ENCODE measurements at places on chromosomes 5 and 9.

DNA sequence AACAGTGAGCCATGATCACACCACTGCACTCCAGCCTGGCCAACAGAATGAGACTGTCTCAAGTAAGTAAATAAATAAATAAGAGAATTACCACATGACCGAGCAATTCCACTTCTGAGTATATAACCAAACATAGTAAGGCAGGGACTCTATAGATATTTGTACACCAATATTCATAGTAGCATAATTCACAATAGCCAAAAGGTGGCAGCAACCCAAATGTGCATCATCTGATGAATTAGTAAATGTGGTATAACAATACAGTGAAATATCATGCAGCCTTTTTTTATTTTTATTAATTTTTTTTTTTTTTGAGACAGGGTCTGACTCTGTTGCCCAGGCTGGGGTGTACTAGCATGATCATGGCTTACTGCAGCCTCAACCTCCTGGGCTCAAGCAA, 33.1 kb downstream of the ALDH7A1 start:
- DNase-seq, result no peak
- peak overlapping the region; percentile 42 for H3K27ac ChIP-seq
- H3K27me3 ChIP-seq, result no peaks in the 10 kb centered on the region
- no peaks in the 10 kb centered on the region for H3K4me1 ChIP-seq

GRCh38 chr9:126587187-126588185, 26.2 kb upstream of the LMX1B start:
- H3K4me3 ChIP-seq, result no peak overlapping the region
- peaks cover 52% of the 10 kb centered on the region for H3K4me1 ChIP-seq
- peak; percentile 22 for DNase-seq
- peaks cover 14% of the 10 kb centered on the region for H3K27me3 ChIP-seq
- no peaks in the 10 kb centered on the region for H3K36me3 ChIP-seq

DNA sequence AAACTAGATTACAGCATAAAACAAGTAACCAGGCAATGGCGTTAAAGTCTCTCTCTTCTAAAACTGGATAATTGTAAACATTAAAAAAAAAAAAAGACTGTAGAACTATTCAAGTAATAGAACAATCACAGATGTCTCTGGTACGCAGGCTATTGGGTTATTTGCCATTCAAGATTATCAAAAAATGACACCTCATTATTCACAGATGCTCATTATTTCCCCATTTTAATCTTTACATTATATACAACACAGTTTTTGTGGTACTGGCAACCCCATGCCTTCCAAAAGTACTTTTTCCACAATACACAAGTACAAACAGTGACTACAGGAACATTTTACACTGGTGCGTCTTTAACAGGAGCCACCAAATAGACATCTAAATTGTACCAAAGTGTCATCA, 109.4 kb downstream of the ZNF608 start:
- H3K4me1 ChIP-seq, result peaks cover 75% of the 10 kb centered on the region
- no peaks in the 10 kb centered on the region for H3K27me3 ChIP-seq
- H3K27ac ChIP-seq, result no peak overlapping the region
- DNase-seq, result no peak
- H3K4me3 ChIP-seq, result no peak overlapping the region

GRCh38 chr9:114163517-114163951, 8.2 kb downstream of the COL27A1 start:
- DNase-seq, result peak; percentile 62
- H3K4me1 ChIP-seq, result peaks cover 63% of the 10 kb centered on the region
- peaks cover 9% of the 10 kb centered on the region for H3K36me3 ChIP-seq

- H3K4me1 ChIP-seq, result peaks cover 39% of the 10 kb centered on the region
- H3K36me3 ChIP-seq, result no peaks in the 10 kb centered on the region
- DNase-seq, result no peak
These were observed 22.5 kb downstream of the AQP7 start for GRCh38 chr9:33379666-33380389.

- H3K4me1 ChIP-seq, result no peaks in the 10 kb centered on the region
- DNase-seq, result no peak
- no peak overlapping the region for H3K4me3 ChIP-seq
- no peak overlapping the region for H3K27ac ChIP-seq
- H3K27me3 ChIP-seq, result peaks cover 3% of the 10 kb centered on the region
These were observed 40.9 kb downstream of the STX17 start for GRCh38 chr9:99947395-99947794.

- DNase-seq, result no peak
- no peak overlapping the region for H3K27ac ChIP-seq
- no peak overlapping the region for H3K4me3 ChIP-seq
- no peaks in the 10 kb centered on the region for H3K36me3 ChIP-seq
- H3K27me3 ChIP-seq, result peaks cover 2% of the 10 kb centered on the region
- H3K4me1 ChIP-seq, result no peaks in the 10 kb centered on the region
These were observed 21.9 kb upstream of the FSD1L start for GRCh38 chr9:105425816-105426433.

GRCh38 chr9:76592091-76592973, 133.3 kb downstream of the GCNT1 start:
- no peak for DNase-seq
- peaks cover 3% of the 10 kb centered on the region for H3K27me3 ChIP-seq
- H3K4me1 ChIP-seq, result peaks cover 57% of the 10 kb centered on the region
- peak overlapping the region; percentile 4 for H3K4me3 ChIP-seq
- H3K27ac ChIP-seq, result peak overlapping the region; percentile 92

- H3K4me1 ChIP-seq, result peaks cover 73% of the 10 kb centered on the region
- peak; percentile 22 for DNase-seq
- H3K4me3 ChIP-seq, result no peak overlapping the region
- peaks cover 14% of the 10 kb centered on the region for H3K36me3 ChIP-seq
- H3K27ac ChIP-seq, result peak overlapping the region; percentile 92
- no peaks in the 10 kb centered on the region for H3K27me3 ChIP-seq
These were observed 27.4 kb downstream of the PTPA start for GRCh38 chr9:129138476-129139232.

- no peaks in the 10 kb centered on the region for H3K36me3 ChIP-seq
- no peak for DNase-seq
- H3K27ac ChIP-seq, result no peak overlapping the region
- peaks cover 7% of the 10 kb centered on the region for H3K27me3 ChIP-seq
- no peaks in the 10 kb centered on the region for H3K4me1 ChIP-seq
These were observed 37.3 kb downstream of the MACIR start for GRCh38 chr5:103295871-103296270.

- DNase-seq, result no peak
- no peak overlapping the region for H3K27ac ChIP-seq
- no peaks in the 10 kb centered on the region for H3K36me3 ChIP-seq
- no peak overlapping the region for H3K4me3 ChIP-seq
These were observed 151.2 kb downstream of the ZDHHC21 start for GRCh38 chr9:14542071-14542470.

GRCh38 chr9:1837453-1838084, 177.6 kb upstream of the SMARCA2 start:
- DNase-seq, result peak; percentile 59
- H3K4me3 ChIP-seq, result no peak overlapping the region
- H3K27ac ChIP-seq, result no peak overlapping the region
- H3K27me3 ChIP-seq, result peaks cover 3% of the 10 kb centered on the region
- peaks cover 5% of the 10 kb centered on the region for H3K4me1 ChIP-seq
- H3K36me3 ChIP-seq, result no peaks in the 10 kb centered on the region

GRCh38 chr5:54009357-54009756, 301.0 kb downstream of the ARL15 start:
- no peak for DNase-seq
- peaks cover 2% of the 10 kb centered on the region for H3K27me3 ChIP-seq
- H3K4me1 ChIP-seq, result peaks cover 26% of the 10 kb centered on the region

DNA sequence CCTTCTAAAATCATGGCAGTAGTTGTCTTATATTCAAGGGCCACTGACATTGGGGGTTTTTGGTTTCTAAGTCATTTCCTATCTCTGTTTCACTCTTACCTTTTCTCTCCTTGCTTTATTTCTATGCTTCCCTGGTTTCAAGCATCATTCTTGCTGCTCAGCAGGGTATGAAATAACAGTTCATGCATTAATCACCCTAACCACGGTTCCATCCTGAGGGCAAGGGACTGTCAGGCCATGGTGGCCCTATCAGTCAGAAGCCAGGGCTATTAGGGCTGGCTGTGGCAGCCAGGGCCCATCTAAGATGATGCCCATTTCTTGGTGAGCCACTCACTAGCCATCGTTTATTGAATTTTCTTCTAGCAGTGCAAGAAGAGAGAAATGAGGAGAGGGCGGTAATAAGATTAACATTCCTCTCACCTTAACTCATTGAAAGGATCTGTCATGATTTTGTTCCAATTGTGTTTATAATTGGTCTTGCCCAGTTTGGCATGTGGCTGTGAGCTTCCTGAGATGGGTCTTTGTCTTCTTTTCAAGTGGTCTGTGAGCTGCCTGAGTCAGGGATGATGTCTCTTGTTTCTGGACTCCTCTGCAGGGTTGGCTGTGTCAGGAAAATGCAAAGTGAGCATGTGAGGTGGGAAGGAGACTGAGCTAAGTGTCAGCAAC, 45.2 kb downstream of the CYSTM1 start:
- DNase-seq, result no peak
- H3K4me3 ChIP-seq, result no peak overlapping the region
- peaks cover 7% of the 10 kb centered on the region for H3K36me3 ChIP-seq
- no peak overlapping the region for H3K27ac ChIP-seq
- H3K27me3 ChIP-seq, result peaks cover 3% of the 10 kb centered on the region

GRCh38 chr5:178469011-178469974, 120.9 kb downstream of the COL23A1 start:
- DNase-seq, result no peak
- peaks cover 9% of the 10 kb centered on the region for H3K27me3 ChIP-seq

- no peak overlapping the region for H3K4me3 ChIP-seq
- DNase-seq, result no peak
- H3K36me3 ChIP-seq, result no peaks in the 10 kb centered on the region
- H3K27ac ChIP-seq, result no peak overlapping the region
- H3K4me1 ChIP-seq, result peaks cover 13% of the 10 kb centered on the region
- H3K27me3 ChIP-seq, result peaks cover 4% of the 10 kb centered on the region
These were observed 62.4 kb downstream of the GRIA1 start for GRCh38 chr5:153552886-153553285.

DNA sequence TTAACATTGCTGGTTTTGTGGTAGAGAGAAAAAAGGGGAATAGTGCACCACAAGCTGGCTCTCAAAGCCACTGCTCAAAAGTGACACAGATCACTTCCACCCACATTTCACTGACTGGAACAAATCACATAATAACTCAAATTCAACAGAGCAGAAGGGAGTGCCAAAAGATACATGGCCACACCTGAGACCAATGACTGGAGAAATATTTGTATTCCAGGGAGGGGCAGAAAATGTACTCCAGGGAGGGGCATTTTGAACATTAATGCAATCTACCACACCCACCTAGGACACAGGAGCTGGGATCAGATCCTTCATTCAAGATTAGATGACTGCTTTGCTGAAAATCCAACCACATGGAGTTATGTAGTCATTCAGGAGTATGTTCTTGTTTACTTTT, 44.8 kb upstream of the ALDOB start:
- no peak overlapping the region for H3K27ac ChIP-seq
- no peak for DNase-seq
- peaks cover 2% of the 10 kb centered on the region for H3K27me3 ChIP-seq
- peaks cover 36% of the 10 kb centered on the region for H3K4me1 ChIP-seq
- peaks cover 27% of the 10 kb centered on the region for H3K36me3 ChIP-seq
- H3K4me3 ChIP-seq, result no peak overlapping the region

DNA sequence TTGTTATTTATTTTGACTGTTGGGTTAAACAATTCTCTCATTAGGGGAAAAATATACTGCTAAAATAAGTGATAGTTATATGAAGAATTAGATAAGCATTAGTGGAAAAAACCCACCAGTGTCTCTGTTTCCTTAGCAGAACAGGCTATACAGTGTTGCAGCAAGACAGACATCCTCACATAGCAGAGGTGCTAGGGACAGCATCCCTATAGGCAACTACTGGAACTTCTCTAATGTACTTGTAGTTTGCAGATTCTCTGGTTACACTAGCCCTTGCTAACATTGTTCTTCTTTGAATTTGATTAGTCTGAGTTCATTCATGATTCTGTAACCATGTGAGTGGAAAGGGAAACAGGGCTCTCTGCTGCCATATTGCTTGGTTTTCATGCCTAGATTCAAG, 661.8 kb upstream of the RGMB start:
- H3K27me3 ChIP-seq, result no peaks in the 10 kb centered on the region
- no peak for DNase-seq
- H3K36me3 ChIP-seq, result no peaks in the 10 kb centered on the region
- H3K4me3 ChIP-seq, result no peak overlapping the region
- no peaks in the 10 kb centered on the region for H3K4me1 ChIP-seq
- no peak overlapping the region for H3K27ac ChIP-seq

- no peak for DNase-seq
- no peak overlapping the region for H3K4me3 ChIP-seq
- H3K27me3 ChIP-seq, result peaks cover 18% of the 10 kb centered on the region
- no peak overlapping the region for H3K27ac ChIP-seq
- H3K36me3 ChIP-seq, result no peaks in the 10 kb centered on the region
These were observed 32.8 kb upstream of the PUM3 start for GRCh38 chr9:2876726-2877125.

GRCh38 chr9:128724744-128725211, 851 bp upstream of the ZDHHC12 start:
- H3K4me1 ChIP-seq, result peaks cover 34% of the 10 kb centered on the region
- peaks cover 8% of the 10 kb centered on the region for H3K27me3 ChIP-seq
- peak overlapping the region; percentile 82 for H3K4me3 ChIP-seq
- peak overlapping the region; percentile 9 for H3K27ac ChIP-seq

DNA sequence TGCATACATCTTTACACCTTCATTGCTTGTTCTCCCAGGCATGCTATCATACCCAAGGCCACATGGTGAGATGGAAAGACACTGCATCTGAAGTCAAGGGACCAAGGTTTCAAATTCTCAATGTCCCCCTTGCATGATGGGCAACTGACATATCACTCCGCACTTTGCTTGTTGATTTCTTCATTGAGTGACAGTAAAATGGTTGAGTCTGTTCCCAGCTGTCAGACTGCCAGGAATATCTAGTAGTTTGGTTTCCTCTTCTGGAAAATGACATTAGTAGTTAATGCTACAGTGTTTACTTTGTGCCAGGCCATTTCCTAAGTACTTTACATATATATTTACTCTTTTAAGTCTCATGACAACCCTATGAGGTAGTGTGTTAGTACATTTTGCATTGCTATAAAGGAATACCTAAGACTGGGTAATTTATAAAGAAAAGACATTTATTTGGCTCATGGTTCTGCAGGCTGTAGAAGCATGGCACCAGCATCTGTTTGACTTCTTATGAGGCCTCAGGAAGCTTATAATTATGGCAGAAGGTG, 114.4 kb downstream of the PCSK1 start:
- H3K27me3 ChIP-seq, result peaks cover 6% of the 10 kb centered on the region
- no peak overlapping the region for H3K27ac ChIP-seq
- no peak overlapping the region for H3K4me3 ChIP-seq
- no peak for DNase-seq
- no peaks in the 10 kb centered on the region for H3K4me1 ChIP-seq
